AG10803 (cell line): ENCODE measurements at places on chromosomes 5 and 9.

GRCh38 chr5:115214541-115214940, 44.8 kb upstream of the TRIM36 start:
- no peak for DNase-seq

- no peak for DNase-seq
These were observed 92.7 kb downstream of the AOPEP start for GRCh38 chr9:94819161-94819687.

DNA sequence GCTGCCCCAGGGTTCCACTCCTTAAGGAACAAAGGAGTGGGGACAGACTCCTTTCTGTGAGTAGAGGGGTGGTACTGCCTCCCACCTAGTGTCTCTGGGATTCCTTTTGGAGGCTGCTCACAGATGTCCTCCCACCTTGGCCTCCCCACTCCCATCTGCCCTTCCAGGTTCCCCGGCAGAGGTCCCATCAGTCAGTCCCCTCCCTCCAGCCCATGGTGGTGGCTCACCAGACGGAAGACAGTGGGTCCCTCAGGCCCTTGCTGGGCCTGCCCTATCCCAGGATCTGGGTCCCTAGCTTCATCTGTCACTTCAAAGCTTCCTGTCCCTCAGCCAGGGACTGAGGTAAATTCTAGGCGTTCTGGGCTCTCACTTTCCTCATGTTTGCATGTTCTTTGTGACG, 35.6 kb upstream of the NEK6 start:
- no peak for DNase-seq

DNA sequence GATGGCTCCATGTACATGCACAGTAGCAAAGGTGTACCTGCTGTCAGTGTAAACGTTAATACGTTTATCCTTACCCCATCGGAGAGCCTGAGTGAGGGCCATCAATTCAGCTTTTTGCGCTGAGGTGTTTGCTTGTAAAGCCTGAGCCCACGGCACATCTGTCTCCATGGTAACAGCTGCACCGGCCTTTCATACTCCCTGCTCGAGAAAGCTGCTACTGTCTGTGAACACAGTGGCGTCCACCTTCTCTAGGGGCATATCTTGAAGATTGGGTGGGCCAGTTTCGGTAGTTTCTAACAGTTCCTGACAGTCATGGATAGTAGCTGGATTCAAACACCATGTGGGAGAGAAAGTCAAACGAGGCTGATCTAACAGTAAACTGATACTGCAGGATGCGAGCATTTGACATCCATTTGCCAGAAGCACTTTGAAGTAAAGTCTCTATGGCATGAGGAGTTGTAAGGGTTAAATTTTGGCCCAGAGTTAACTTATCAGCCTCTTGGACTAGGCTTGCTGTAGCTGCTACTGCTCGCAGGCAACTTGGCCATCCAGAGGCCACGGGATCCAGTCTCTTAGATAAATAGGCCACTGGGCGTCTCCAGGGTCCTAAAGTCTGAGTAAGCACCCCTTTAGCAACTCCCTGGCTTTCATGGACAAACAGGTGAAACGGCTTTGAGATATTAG, 21.0 kb upstream of the RHOBTB3 start:
- no peak for DNase-seq

DNA sequence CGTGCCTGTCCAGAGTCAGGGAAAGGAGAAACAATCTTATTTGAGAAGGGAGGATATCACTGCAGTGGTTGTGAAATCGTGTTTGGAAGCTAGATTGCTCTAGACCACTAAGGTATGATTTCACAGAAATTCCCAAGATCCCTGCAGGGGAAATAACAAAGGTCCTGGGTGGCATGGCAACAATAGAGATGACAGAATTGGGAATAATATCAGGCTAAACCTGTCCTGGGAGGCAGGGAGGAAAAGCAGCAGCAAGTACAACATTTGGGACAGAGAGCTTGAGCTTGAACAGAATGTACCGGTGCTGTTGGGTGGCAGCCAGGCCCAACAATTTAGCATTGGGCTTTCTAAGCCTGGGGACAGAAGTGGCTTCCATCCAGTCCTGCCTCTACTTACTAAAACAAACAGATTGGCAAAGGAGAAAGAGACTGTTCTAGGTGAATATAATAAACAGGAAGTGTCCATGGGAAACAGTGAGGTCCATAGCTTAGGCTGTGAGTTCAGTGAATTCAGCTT, 17.0 kb upstream of the ARHGAP26 start:
- peak; percentile 42 for DNase-seq

- peak; percentile 8 for DNase-seq
These were observed 132.5 kb downstream of the HSD17B3 start for GRCh38 chr9:96169484-96169883.

DNA sequence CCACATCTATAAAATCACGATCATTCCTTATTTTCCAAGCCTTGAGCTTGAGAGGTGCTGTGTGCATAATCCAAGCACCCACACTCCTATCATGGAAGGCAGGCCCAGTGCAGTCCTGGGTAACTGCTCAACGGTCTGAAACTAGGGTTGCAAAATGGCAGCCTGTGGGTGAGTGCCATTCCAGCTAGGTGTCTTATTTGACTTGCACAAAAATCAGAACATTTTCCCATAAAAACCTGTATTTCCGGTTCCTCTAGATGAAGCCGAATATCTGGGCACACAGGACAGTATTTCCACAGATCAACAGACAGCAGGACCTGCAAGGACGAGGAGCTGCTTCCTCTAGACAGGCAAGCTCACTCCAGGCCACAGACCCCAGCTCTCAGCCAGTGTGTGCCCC, 588.8 kb downstream of the BNC2 start:
- no peak for DNase-seq

DNA sequence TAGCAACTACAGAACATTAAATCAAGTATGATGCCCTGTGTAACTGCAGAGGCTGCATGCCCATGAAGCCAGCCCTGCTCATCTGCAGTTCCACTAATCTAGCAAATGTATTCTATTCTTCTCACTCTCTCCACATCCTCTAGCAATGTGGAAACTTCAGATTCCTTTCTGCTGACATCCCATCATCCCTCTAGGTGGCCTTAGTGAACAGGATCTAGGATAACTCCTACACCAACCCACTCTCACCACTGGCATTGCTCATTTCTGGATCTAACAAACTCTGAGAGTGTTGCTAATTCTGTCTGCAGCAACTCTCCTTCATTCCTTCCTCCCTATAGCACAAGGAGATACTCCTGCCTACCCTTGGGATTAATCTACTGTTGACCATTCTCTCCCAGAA, 80.8 kb downstream of the FAM81B start:
- DNase-seq: peak; percentile 59

GRCh38 chr9:72274441-72274840, 90.6 kb downstream of the ZFAND5 start:
- no peak for DNase-seq

GRCh38 chr9:133135146-133135745, 14.2 kb upstream of the RALGDS start:
- peak; percentile 88 for DNase-seq

- peak; percentile 45 for DNase-seq
These were observed 23.2 kb downstream of the EGR1 start for GRCh38 chr5:138488481-138488945.

- DNase-seq: no peak
These were observed 135.1 kb upstream of the IRX2 start for GRCh38 chr5:2886531-2886930.

- no peak for DNase-seq
These were observed 21.0 kb downstream of the ACTL7A start for GRCh38 chr9:108883085-108883484.

DNA sequence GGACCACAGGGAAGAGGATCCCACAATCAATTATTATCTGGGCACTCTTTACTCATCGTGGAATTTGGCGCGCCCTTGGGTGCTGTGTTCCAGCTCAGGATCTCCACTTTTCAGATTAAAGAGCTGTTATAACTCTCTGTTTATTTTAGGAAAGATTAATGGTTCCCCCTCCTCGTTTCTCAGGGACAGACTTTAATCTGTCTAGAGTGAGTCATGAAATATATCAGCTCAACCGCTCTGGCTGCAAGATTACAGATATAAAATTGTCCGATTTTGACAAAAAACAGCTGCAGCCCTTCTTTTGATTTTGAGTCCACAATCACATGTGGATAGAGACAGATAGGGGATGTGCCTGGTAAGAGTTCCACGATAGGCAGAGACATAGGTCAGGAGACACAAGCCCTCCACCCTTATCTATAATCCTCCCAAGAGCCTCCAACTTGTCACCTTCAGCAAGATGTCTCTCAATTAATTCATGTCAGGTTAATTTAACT, 77.6 kb upstream of the ANKRD55 start:
- no peak for DNase-seq

DNA sequence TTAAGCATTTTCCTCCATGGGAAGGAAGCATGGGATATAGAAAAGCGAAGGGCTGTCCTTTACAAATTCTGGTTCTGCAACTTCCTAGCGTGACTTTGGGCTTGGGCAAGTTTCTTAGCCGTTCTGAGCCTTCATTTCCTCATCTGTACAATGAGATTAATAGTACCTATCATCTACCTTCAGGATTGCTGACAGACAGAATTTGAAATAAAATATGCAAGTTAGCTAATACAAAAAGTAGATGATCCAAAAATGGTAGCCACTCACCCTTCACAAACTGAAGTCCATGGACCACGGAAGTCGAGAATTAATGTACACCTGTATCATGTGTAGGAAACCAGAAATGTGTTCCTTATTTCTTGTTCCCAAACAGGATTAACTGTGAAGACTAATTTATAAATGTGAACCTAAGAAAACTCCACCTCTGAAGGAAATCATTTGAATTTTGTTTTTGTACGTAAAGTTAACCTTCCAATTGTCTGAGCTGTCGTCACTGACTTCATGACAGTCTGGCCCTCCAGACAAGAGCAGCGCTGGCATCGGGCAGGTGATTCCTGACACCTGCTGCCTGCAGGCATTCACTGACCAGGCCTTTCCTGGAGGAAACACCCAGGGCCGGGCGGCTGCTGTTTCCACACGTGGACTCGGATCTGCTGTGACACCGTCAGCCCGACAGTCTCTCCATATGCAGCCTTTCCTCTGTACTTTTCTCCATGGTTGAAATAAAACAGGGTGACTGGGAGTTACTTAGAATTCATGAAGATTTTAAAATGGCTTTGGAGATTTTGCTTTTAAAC, 63.4 kb downstream of the PSMB7 start:
- DNase-seq: no peak

- peak; percentile 50 for DNase-seq
These were observed 408.2 kb downstream of the PRR16 start for GRCh38 chr5:120872297-120872696.

DNA sequence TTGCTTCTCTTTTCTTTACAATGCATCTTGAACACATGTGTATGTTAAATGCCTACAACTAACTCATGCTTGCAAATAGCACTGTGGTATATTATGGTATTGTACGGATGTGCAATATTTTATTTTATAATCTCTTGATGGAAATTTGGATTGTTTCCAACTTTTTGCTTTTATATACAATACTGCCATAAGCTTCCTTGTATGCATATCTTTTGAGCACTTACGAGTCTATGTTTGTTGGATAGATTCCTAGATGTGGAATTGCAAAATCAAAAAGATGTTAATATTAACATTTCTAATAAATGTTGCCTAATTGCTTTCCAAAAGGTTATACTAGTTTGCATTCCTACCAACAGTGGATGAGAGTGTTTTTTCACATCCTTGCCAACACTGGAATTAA, 3.4 kb upstream of the GALNT12 start:
- no peak for DNase-seq

- no peak for DNase-seq
These were observed 173.2 kb downstream of the DAB2IP start for GRCh38 chr9:121824651-121825030.

DNA sequence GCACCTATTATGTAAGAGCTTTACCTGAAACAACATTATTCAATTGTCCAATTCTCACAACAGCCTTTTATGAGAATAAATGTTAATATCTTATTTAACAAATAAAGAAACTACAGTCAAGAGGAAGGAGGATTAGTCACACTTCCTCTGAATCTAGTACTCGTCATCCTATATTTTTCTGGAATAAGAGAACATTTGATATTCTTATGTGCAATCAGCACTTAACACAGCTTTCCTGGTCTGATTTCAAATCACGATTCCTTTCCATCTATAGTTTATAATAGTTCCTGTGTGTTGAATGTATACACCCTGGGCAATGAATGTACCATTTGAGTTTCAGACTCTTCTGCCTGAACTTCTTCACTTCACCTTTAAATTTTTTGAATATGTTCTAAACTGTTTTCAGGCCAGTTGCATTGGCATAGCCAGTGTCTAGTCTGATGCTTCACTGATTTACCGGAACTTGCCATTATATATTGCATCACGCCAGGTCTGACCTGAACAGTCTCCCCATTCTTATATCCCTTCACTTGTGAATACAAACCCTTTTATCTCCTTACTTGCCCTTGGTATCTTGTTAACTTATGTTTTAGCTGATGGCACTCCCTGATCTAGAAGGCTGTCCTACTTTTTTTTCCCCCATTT, 698.3 kb downstream of the MAT2B start:
- DNase-seq: no peak

DNA sequence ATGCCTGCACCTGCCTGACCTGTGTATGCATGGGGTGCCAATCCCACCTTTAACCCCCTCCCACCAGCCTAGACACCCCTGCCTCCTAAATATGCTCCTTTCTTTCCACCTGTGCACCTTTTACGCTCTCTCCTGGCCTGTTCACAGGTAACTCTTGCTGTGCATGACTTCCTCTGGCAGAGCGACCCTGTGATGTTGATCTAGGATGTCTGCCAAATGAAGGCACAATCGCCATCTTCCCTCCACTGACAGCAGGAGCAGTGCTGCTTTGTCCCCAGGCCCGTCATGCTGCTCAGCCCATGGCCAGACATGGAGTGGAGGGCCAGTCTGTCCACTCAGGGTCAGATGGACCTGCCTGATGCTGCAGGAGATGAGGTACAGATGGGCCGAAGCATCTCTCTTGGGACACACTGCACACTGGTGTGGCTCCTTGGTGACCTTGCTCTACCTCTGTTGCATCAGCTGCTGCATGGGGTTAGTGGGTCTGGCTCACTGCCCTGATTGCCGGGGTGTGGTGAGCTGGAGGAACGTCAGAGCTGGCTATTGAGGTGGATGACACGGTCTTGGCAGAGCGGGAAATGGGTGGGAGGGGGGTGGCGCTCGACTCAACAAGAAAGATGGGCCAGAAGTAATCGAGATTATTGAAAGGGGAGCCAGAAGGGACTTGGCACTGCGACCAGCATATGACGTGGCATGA, 101.7 kb upstream of the PITX1 start:
- peak; percentile 91 for DNase-seq
